ENCODE measurements at places on chromosomes 5 and 9.
A peak's percentile ranks its signal among the peaks of the same experiment; 100 is the strongest.

DNA sequence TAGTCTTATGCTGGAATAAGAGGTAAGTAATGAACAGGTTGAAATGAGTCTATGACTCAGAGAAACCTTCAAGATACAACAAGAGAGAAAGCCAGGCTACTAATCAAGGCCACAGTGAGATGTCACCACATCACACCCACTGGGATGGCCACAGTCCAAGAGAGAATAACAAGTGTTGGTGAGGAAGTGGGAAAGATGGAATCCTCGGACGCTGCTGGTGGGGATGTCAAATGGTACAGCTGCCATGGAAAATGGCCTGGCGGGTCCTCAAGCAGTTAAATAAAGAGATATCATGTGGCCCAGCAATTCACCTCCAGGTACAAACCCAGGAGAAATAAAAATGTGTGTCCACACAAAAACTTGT lies 41.9 kb upstream of the NEURL1B start:
- DNase-seq, result no peak

- DNase-seq, result no peak
These were observed 38.3 kb upstream of the ADRA1B start for GRCh38 chr5:159877894-159878448.

- no peak for DNase-seq
These were observed 11.1 kb downstream of the CD74 start for GRCh38 chr5:150401376-150402228.

DNA sequence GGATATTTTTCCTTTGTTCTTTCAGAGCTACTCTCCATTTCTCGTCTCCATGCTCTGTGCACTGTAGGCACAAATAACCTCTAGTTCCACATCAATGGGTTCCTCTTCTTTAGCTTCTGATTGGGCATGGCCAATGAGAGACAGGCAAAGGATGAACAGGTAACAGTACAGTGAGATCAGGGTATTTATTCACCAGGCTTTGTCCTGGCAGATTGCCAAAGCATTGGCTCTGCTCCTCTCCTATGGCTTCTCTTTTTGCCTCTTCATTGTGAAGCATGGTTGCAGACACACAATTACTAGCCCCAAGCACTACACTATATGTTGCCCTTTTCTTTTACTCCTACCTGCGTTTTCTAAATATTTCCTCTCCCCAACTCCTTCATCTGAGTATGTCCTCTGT lies 215.1 kb upstream of the ARRDC3 start:
- DNase-seq, result no peak

- DNase-seq, result no peak
These were observed 340.3 kb downstream of the GADD45G start for GRCh38 chr9:89945133-89945532.

DNA sequence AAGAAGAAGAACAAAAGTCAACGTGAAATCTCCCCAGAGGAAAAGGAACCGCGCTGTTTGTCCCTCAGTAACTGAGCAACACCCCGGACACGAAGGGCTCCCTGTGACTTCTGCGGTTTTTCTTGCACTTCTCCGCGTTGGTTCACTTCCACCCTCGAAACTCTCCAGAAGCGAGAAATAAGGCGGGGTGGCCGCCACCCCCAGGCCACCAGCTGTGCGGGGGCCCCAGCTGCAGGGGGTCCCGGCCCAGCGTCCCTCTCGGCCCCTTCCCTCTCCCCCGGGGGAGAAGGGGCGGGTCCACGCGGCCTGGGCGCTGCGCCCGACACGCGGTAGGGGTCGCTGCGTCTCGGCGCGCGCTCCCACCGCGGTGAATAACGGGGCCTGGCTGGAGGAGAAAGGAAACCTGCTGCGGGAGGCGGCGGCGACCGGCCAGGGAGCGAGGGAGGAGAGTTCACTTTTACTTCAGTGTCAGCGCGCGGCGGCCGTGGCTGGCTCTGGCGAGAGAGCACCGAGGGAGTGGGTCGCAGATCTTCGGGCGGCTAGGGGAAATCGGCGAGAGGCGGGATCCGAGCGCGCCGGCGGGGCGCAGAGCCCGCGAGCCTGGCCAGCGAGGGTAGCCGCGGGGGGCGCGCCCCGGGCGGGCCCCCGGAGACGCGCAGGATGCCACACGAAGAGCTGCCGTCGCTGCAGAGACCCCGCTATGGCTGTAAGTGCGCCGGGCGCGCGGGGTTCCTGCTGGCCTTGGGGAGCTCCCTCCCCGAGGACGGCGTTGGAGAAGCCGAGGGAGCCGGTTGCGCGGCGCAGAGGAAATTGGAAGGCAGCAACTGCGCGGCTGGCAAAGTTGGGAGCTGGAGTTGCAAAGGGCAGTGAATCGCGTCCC lies at the start of gene IQGAP2:
Gene IQGAP2 (plus strand): TSS at position 400 of the 880 bp plus-strand sequence. CDS start 261 bp downstream, at position 661.
- peak; percentile 85 for DNase-seq

- DNase-seq, result no peak
These were observed 239.0 kb downstream of the PJA2 start for GRCh38 chr5:109170629-109171350.

- no peak for DNase-seq
These were observed 6.4 kb upstream of the NKD2 start for GRCh38 chr5:1002271-1002546.

DNA sequence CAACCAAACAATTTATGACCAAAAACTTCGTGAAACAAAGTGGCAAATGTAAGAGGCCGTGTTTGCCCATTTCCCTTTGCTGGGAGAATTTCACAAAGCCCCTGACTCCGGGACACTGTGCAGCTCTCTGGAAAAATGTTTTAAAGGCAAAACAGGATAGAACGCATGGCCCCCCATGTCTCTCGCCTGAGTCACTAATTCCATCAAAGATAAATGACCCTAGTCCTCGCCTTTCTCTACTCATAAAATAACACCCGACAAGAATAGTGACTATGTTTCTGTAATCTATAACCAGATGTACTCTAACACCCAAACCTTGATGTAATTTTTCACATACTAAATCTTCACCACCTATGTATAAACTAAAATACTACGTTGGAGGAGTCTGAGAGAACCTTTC lies 55.7 kb upstream of the SAP30L start:
- DNase-seq, result no peak

- DNase-seq, result no peak
These were observed 502.5 kb downstream of the RASEF start for GRCh38 chr9:82560457-82560904.

- DNase-seq, result no peak
These were observed 471.0 kb downstream of the KDM4C start for GRCh38 chr9:7228726-7229125.

GRCh38 chr5:14489643-14490042 lies 91.9 kb upstream of the OTULINL start:
- no peak for DNase-seq

GRCh38 chr5:16025681-16026080 lies 153.9 kb downstream of the MARCHF11 start:
- no peak for DNase-seq

GRCh38 chr9:28155067-28155466 lies 581.8 kb upstream of the C9orf72 start:
- no peak for DNase-seq

DNA sequence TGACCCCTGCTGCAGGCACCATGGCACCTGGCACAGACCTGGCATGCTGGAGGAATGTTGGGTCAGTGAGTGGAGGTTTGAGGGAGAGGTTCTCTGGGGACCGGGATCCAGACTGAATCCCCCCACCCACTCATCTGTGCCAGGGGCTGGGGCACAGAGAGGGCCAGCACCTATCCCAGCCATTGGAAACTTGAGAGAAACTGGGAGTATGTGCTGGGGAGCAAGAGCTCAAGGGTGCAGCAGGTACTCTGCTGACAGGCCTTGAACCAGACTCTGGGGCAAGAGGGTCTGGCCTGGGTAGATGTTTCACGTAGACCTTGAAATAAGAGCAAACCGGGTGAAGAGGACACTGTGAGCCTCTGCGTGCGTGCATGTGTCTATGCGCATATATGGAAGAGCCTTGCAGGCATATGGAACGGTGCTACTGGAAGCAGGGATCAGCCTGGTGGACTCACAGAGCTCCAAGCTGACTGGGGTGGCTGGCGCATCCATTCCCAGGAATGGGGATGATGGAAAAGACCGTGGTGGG lies 8.8 kb downstream of the FGF18 start:
- DNase-seq, result no peak

DNA sequence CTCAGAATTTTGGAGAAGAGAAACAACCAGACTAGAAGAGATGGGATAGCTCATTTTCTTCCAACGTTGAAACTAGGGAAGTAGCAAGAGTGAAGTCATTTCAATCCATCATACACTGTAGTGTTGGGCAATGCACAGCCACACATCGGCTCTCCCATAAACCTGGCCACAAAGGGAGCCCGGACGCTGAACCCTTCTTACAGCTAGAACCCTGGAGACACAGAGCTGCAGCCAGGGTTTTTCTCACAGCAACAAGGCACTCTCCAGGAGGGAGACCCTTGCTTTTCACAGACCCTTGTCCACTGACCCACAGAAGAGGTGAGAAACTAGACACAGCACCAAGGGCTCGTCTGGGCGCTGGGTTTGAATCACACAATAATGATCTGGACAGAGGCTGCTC lies 101.4 kb upstream of the FSTL4 start:
- DNase-seq, result no peak

GRCh38 chr5:83156001-83156400 lies 78.7 kb downstream of the XRCC4 start:
- DNase-seq, result no peak

DNA sequence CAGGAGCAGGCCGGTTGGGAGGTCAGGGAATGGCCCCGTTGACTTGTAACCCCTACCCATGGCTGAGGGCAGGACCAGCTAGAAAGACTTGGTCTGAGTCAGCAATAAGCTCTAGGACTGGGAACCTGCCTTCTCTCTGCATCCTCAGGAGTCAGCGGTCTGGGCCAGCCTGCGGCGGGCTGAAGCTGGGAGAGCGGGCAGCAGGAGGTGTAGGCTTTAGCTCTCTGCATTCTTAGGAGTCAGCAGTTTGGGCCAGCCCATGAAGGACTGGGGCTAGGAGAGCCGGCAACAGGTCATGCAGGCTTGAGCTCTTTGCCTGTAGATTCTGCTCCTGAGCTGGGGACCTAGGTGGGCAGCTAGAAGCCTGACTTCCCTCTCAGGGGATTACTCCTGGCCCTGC lies 6.4 kb upstream of the SMIM32 start:
- no peak for DNase-seq

DNA sequence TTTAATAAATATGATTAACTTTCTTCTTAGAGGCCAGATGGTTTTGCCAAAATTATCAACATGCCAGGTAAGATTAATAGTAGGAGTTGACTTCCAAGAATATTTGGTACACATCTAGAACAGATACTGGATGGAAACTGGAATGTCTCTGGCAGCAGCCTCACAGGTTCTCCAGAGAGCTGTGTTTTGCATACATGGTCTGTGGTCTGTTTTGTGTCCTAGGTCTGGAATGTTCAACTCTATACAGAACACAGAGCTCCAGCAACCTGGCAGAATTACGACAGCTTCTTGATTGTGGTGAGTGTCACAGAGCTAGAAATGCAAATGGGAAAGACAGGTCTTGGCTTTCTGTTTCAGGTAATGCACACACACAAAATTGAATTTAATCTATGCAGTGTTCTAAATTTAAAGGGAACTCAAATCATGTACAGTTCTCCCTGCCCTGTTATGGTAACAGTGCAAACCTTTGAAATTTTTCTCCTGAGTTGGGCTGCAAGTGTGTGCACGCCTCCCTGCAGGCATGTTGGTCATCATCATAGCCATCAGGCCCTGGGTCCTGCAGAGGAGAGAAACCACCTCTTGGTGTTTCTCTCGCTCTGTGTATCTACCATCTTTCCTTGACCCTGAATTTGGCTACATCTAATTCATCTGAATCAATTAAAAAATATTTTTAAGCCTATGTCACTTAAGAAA lies 58.3 kb downstream of the PIK3R1 start:
- no peak for DNase-seq

GRCh38 chr9:126804696-126805553 lies at the start of gene ZBTB43:
Gene ZBTB43, plus strand, starts transcription at chr9:126805040. Its CDS starts 27,470 bp downstream, at chr9:126832510.
- peak; percentile 99 for DNase-seq

DNA sequence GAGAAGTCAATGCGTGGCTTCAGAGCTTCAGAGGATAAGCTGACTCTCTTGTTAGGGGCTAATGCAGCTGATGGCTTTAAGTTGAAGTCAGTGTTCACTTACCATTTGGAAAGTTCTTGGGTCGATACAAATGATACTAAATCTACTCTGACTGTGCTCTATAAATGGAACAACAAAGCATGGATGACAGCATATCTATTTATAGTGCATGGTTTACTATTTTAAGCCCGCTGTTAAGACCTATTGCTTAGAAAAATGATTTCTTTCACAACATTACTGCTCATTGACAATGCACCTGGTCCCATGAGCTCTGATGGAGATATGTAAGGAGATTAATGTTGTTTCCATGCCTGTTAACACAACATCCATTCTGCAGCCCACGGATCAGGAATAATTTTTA lies 435.7 kb downstream of the MAT2B start:
- DNase-seq, result no peak

- DNase-seq, result no peak
These were observed 38.4 kb upstream of the SMIM23 start for GRCh38 chr5:171747061-171747859.

- DNase-seq, result no peak
These were observed 38.1 kb downstream of the BASP1 start for GRCh38 chr5:17255471-17256021.

GRCh38 chr9:115300874-115301273 lies 182.9 kb upstream of the TNC start:
- no peak for DNase-seq

- no peak for DNase-seq
These were observed 80.4 kb upstream of the PCSK5 start for GRCh38 chr9:75810063-75810462.

DNA sequence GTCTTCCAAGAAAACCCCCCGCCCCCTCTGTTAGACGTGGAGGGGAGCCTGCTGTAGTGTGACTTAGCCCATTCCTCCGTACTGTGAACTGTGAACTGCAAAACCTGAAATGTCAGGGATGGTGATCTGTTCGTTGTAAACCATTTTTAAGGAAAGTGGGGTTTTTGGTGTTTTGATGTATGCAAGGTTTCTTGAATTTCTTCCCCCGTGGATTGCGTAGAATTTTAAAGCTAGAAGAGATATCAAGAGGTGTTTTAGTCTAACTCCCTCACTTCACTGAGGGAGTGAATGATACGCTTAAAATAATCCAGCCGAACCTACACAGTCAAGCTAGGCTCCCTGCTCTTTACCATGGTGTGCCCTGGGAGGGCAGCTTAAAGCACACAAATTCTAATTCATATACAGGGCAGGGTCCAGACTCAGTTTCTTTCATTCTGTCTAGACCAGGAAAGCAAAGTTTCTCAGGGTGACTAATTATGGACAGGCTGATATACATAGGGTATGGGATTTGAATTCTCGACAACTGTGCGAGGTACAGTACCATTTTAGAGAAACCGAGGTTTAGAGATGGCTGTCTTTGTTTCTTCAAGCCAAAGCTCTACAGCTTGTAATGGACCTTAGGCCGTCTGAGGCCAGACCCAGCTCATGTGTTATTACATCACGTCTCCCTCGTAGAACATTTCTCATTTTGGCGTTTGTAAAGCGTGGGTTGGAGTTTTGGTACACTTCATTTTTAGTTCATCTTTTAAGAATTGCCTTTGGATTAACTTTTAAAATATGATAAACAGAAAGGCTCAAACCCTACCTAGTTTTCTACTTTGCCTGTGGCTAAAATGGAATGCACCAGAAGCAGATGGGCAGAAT lies 2.7 kb downstream of the PTGER4 start:
- no peak for DNase-seq

DNA sequence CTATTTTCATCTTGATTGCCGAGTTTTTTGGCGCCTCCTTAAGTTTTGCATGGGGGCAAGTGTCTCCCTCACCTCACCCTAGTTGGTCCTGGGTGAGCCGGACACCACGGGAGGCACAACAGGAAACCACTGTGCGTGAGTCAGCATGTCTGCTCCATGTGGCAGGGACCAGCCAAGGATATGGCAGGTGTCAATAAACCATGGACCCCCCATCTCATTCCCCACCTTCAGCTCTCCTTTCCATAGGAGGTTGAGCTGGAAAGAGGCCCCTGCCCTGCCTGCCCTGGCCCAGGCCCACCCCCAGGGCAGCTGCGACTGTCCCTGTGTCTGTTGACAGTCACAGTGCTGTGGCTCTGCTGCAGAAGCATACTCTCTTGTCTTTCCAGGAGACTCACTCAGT lies 3.1 kb downstream of the SPACA9 start:
- no peak for DNase-seq

Measured in stimulated activated CD8-positive, alpha-beta memory T cell treated with anti-CD3 and anti-CD28 coated beads, Interleukin-4, amount 100 ng/mL, for 48 hours (primary cell).